ENCODE measurements at places on chromosomes 13 and 19.

DNA sequence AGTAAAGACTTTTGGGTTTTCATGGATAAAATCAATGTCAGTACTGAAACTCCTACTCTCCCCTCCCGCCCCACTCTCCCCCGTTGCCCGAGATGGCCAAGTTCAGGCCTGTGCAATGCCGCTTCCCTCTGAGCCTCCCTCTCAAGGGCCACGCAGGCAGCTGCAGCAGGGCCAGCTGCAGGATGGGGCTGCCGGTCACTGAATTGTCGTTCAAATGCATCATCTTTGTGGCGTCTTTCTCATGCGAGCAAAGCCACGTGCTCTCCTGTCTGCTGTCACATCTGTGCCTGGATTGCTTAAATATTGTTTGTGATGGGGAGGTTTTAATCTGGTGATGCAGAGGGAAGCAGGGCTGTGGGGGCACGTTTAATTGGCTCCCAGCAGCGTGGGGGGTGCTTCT, 26.6 kb downstream of the SHISA2 start:
- no peak for DNase-seq

- DNase-seq = no peak
These were observed 41.9 kb downstream of the ANKRD10 start for GRCh38 chr13:110872768-110873638.

DNA sequence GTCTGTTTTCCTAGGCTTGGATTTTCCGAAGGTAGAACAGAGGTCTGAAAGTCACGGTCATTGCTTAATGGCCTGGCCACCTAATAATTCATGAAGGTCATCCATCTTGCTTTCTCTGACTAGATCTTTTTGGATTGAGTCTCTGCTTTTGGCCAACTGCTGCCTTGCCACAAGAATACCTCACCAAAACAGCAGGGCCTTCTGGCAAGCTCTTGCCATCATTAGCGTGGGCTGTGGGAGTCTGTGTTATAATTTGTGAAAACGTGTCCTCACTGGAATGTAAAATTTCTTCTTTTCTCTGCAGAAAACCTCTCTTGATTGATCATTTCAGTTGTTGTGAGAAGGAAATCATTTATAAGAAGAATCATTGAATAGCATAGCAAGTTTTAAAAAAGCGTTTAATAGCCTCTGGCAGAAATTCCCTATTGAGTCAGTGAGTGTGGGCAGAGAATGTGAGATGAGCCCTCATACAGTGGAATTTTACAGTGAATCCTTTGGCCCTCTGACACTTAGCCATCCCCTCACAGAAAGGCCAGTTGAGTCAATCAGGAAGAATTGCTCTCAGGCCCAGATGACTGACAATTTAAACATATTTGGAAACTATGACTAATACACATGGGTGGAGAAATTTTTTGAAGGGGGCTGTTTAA, 43.2 kb upstream of the ERICH6B start:
- DNase-seq = no peak

- no peak for DNase-seq
These were observed 65.1 kb downstream of the SPACA7 start for GRCh38 chr13:112441226-112441625.

DNA sequence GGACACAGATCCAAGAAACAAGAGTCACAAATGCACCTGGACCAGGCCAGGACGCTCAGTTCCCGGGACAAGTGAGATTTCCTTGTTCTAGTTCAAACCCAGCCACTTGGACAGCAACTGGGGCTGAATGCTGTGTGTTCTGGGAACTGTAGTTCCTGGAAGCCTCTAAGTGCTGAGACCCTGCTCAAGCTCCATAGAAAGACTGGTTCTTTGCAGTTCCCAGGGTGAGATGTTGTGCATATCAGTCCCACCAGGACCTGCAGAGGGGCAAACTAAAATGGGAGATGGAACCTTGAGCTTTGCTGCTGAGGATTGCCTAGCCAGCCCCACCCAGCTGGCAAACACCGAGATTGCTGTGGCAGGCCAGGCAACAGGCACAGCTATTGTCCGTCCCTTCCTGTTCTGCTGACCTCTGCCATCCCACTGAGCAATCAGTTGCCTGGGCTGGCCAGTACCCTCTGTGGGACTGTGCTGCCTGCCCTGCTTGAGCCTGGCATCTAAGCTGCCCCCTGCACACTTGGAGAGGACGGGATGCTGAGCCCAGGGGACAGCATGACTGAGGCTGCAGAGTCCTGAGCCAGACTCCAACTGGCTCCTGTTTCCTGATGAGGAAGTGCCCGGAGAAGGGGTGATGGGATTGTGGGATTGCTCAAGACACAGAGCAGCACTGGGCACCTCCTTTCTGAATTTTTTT, 1.4 kb upstream of the GIPC1 start:
- DNase-seq = no peak

- no peak for DNase-seq
These were observed 70.2 kb downstream of the SOX1 start for GRCh38 chr13:112137144-112137543.

- no peak for DNase-seq
These were observed 3.1 kb downstream of the TNFSF9 start for GRCh38 chr19:6533746-6534418.

DNA sequence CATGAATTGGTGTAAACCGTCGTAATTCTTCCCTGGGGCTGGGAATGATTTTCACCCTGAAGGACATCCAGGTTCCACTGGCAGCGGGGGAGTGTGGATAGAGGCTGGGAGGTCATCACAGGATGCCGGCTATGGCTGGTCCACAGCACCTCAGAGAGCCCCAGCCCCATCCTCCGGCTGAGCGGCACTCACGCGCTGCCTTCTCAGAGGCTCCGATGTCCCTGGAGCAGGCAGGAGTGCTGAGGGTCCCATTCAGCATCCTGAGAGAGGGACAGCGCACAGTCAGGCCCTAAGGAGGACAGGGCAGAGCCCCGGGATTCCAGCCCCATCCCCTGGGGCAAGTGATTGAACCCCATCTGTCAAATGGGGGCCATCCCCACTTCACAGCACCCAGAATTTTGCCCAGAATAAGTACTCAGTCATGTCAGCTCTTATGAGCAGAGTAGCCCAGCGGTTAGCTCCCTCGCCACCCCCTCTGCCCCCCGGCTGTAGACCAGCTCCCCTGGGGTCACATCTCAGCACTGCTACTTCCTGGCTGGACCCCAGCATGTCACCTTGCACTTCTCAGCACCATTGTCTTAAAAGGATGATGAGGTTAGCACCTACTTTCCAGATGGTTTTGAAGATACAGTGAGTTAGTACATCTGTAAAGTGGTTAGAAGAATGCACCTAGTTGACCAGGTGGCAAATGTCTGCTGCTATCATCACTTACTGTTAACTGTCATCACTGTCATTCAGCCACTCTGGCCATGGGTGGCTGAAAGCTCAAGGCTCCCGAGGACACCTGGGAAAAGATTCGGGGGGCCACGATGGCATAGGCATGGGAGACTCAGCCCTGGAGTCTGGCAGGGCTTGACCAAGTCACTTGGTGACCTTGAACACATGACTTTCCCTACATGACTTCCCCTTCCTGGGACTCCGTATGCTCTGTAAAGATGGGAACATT, 11.9 kb downstream of the GRAMD1A start:
- no peak for DNase-seq

DNA sequence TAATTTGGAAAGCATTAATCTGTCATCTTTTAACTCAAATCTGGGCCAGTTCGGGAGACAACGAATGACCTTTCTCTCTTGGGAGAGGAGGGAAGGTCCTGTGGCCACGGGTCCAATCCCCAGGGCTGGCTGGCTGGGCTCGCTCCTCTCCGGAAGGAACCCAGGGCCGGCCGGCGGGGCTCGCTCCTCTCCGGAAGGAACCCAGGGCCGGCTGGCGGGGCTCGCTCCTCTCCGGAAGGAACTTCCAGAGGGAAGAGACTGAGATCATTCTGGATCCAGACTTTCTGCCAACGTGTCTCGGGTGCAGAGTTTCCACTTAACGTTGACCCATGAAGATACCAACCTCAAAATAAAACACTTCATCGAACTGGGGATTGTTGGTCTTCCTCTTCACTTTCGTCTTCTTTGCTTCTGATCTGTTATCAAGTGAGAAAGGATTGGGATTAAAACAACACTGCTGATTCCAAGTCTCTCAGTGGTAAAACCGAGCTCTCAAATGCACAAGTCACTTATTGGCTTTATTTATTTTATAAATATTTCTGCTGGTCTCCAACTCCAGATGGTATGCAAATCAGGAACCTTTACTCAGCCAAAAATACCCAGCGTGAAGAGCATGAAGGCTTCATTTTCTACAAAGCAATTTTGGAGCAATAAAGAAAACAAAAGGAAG, 53.3 kb upstream of the C13orf46 start:
- no peak for DNase-seq

- no peak for DNase-seq
These were observed 2.3 kb downstream of the ZNF780A start for GRCh38 chr19:40088299-40089047.

- DNase-seq = no peak
These were observed 1786.8 kb downstream of the SLITRK5 start for GRCh38 chr13:89457977-89458376.

GRCh38 chr19:17235300-17235970, 9.4 kb downstream of the OCEL1 start:
- no peak for DNase-seq

DNA sequence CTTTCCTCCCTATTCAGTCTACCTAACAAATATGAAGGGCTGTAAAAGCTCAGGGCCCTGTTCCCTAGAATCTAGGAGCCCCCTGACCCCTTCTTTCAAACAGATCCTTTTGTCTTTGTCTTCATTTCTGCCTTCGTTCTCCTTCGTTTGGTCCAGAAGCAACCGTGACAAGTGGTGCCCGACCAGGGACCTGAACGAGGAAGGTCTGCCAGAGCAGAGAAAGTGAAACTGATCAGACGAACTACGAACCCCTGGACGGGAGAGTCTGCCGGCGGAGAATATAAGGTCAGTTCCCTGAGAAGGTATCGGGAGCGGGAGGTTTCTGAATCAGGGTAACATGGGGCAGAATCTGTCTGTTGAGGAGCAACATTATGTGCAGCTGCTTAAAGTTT, 751 bp downstream of the ERVK3-1 start:
- no peak for DNase-seq

DNA sequence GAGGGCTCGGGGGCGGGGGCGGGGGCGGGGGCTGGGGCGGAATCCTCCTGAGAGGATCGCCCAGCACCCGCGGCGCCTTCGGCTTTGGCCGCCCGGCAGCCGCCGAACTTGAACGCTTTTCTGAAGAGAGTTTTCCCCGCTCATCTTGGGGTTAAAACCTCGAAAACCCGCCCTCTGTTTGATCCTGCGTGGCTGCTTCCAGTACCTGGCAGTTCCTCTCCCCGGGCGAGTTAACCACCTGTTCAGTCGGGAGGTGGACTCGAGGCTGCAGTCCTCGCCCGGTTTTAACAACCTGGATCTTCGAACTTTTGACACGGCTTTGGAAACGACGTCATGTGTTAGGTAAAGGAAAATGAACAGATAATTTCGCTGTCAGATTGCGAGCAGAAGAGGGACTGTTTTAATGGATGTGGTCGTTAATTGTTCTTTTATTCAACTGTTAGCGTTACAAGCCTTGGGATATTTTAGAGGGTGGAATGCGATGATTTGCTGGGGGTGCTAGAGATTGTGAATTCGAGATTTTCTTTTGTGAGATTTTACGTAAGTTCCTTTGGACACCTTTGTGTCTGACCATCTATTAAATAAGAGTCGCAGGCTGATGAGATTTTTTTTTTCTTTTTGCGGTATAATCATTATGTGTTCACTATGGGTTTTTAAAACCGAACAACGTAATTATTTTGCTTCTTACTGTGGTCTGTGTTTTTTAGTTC, 1.0 kb downstream of the FNDC3A start:
- peak; percentile 55 for DNase-seq

GRCh38 chr13:91647361-91647990, 249.1 kb downstream of the GPC5 start:
- no peak for DNase-seq

GRCh38 chr19:15508035-15508710, at the start of gene CYP4F22:
TSS of gene CYP4F22 (plus strand) at chr19:15508525. CDS start at chr19:15525337, 16,812 bp downstream.
- no peak for DNase-seq

GRCh38 chr19:23788411-23788810, 29.7 kb upstream of the ZNF681 start:
- DNase-seq = no peak

- DNase-seq = no peak
These were observed 965.2 kb downstream of the PCDH9 start for GRCh38 chr13:66264971-66265370.

DNA sequence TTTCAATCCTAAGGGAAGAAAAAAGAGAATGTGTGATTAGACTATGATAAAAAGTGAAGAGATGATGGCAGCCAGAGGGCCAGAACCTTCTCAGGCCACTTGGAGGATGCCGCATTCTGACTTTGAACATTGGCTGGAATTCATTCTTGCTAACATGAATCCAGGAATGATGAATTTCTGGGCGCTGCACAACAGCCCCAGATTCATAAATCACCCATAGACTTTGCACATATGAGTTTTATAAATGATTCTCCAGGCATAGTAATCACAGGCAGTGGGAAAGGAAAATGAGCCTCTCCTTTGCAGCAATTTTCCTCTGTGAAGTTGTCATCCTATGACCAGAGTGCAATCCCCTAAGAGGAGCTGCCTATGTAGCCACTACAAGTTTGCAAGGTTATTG, 555.4 kb downstream of the KCTD12 start:
- DNase-seq = no peak

DNA sequence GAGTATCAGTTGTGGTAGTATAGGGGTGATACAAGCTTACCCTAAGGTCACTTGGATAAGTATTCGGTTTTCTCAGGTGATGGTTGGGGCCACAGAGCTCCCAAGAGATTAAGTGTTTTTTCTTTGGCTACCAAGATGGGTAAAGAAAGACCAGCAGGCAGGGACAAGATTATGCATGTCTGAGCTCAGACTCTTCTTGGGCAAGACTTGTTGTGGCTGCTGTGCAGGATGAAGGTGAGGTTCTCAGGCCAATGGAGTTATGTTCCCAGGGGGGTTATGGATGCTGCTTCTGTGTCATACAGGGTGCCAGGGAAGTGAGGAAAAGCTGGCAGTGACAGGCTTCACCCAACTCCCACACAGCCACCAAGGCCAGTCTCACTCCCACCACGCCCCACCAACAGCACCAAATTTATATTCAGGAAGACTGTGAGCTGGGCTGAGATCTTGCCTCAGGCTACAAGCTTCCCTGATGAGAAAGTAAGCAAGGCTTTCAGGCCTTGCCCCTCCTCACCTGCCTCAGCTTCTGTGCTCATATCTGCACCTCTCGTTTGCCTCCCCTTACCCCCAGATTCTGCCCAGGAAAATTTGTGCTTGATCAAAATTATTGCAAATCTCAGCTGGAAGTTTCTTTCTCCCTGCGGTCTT, 511.8 kb upstream of the SLITRK1 start:
- DNase-seq = no peak

GRCh38 chr19:15184776-15185175, 16.0 kb downstream of the NOTCH3 start:
- DNase-seq = no peak

Data from NCI-H187 treated with DMSO at 0.1 percent for 48 hours (cell line).